GM20000 (cell line): ENCODE measurements at places on chromosomes 11 and 22.

DNA sequence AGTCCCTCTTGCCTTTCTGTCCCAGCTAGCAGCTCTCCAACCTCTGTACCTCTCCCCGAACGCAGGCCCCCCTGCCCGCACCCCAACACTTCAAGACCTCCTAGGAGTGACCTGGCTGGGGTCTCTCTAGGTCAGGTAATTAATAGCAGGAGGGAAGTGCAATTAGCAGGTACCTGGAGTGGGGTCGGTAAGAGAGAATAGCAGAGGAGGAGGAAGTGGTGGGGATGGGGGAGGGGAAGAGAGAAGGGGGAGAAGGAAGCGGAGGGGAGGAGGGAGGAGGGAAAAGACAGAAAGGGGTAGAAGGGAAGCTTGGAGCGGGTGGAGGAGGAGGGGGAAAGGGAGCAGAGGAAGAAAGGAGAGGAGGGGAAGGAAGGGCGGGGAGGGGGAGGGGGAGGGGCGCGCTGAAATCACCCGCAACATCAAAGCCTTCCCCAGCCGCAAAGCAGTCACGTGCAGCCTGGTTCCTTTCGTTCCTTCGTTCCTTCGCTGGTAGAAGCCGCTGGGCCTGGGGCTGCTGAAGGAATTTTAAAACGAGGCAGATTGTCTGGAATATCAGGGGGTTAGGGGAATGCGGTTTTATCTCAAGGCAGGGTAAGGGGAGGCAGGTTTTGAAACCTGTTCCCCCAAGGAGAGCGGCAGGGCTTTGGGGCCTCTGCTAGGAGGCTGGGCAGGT, 29.3 kb upstream of the TCF20 start:
- DNase-seq = peak; percentile 54

DNA sequence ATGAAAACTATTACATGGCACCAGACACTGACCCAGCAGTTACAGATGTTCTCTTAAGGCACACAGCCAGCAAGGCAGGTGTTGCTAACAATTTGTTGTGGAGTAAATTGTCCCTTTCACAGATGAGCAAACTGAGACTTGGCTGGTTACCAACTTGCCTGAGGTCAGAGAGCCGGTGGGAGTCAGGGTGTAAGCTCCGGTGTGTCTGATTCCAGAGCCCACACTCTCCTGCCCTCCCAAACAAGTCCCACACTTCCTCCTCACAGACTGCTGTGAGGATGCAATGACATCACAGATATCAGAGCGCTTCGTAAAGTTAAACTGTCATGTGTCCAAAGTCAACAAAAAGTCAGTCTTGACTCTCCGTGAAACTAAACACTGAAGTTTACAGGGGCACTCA, 12.5 kb downstream of the GDPD5 start:
- DNase-seq = no peak

- no peak for DNase-seq
Measured at GRCh38 chr11:120694726-120695125, 183.2 kb downstream of the GRIK4 start.

GRCh38 chr11:64862987-64863390, 15.4 kb downstream of the EHD1 start:
- DNase-seq = no peak

DNA sequence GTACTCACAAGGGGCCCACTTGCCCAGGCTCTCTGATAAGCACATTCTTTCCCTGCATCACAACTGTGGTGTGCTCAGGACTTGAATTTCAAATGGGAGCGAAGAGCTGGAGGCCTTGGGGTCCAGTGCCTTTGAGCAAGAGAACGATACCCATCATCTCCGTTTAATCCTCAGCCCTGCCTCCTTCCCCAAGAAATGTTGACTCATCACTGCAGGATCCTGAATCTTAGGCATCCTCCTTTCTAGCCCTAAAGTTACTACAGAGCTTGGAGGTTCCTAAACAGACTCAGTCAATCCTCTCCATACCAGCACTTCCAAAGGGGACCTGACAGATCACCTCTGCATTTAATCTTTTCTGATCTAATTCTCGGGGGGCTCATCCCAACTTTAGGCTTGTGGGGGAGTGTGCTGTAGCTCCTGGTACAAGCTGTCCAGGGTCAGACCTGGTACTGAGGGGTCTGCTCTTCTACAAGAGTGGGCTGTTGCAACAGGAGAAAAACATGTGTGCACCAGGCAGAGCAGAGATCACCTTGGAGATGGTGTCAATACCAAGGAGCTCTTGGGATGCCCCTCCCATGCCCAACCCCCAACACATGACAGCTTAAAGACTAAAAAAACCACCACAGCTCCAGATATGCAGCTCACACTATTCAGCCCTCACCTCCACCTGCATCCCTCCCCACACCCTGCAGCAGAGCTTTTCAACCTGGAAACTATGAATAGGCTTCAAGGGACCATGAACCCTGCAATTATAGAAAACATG, 3.9 kb upstream of the PRG2 start:
- DNase-seq = no peak

DNA sequence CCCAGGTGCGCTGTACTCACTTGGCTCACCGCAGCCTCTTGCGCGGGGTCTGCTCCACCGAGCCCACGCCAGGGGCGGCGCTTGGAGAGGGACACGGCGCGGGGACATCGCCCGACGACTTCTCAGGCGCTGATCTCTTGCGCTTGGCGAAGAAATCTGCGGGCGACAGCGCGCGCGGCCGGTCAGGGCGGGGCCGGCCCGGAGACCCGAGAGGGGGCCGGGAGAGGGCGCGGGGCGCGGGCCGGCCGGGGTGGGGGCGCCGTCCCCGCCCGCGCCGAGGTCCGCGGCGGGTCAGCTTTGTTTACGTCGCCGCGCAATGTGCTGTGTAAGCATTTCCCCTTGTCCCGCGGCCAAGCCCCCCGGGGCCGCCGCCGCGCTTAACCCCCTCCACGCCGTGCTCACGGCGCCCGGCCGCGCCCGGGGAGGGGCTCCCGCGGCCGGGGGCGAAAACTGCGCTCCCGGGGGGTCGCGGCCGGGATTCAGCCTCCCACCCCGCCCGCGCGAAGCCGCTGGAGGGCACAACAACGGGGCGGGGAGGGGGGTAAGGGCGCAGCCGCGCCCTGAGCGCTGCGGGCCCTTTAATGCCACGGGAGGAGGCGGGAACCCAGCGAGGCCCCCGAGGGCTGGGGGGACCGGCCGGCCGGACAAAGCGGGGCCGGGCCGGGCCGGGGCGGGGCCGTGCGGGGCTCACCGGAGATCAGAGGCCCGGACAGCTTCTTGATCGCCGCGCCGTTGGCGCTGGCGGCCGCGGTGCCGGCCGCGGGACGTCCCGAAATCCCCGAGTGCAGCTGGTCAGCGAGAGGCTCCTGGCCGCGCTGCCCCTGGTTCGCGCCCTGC, 1.4 kb downstream of the CDKN1C start:
- no peak for DNase-seq

GRCh38 chr11:16070573-16070972, 285.8 kb downstream of the SOX6 start:
- DNase-seq = no peak

GRCh38 chr11:2510626-2511402, 66.0 kb downstream of the KCNQ1 start:
- peak; percentile 7 for DNase-seq

DNA sequence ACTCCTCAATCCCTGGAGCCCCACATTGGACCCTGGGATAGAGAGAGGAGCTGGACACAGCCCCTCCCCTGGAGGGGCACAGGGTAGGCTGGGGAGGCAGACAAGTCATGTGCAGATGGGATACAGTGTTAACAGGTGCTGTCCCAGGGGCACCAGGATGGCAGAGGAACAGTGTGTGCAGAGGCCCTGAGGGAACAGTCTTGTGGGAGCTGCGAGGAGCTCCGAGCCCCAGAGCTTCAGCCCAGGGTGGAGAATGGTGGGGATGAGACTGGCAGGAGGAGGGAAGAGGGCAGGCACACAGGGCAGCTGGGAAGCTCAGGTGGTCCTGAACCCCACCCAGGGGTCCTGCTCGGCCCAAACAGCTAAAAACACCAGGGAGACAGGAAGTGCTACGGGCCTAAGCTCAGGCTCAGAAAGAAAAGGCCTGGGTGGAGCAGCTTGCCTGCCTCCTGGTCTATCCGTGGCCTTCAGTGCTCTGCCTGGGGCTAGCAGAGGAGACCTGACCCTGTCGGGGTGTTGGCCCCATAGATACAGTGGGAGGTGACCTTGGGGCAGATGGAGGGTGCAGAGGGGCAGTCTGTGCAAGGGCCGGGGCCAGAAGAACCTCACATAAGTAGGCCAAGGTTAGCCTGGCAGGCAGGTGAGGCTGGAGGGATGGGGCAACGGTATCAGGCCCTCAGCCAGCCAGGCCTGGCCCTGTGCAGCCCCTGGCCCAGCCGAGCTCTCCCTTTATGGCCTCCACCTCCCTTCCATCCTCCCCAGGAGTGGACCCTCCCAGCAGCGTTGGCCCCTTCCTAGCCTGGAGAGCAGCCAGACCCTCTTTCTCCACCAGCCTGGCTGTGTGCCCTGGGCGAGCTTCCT, 15.4 kb downstream of the CAPN5 start:
- DNase-seq = no peak

DNA sequence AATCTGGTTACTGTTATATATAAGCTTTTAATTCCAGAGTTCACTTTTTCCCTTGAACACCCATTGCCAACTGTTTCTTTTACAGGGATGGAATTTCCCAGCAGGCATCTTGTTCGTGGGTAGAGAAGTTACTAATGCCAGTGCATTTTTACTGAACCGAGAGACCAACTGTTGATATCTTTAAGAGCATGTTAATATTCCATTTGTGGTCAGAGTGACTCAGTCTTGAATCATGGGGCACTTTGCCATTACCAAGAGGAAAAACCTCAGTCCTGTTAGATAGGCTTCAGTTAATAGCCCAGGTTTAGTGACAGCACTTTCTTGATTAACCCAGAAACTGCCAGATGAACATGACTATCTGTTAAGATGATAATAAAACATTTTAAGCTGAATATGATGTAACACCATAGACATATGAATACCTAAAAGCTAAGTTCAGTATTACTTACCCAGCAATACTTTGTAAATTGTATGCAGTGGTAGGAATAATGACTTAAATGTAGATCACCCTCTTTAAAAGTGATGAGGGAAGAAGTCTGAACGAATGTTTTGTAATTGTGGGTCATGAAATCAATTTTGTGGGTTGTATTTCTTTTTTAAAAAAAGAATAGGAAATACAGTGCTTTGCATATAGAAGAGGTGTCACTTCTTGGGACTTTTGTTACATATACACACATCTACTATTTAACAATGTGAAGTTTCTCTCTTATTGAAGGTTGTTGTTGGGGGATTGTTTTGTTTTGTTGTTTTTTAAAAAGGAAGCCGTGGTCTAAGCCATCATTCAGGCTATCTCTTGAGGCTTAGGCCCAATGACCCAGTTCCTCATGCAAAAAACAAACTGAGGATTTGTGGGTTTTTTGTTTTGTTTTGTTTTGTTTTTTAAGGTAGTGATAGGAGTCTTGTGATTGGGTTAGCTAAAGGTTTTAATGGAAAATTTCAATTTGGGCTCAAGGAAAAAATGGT, 79.2 kb upstream of the GRIK4 start:
- DNase-seq = no peak

GRCh38 chr11:126165311-126165720, 46.1 kb downstream of the RPUSD4 start:
- DNase-seq = no peak

DNA sequence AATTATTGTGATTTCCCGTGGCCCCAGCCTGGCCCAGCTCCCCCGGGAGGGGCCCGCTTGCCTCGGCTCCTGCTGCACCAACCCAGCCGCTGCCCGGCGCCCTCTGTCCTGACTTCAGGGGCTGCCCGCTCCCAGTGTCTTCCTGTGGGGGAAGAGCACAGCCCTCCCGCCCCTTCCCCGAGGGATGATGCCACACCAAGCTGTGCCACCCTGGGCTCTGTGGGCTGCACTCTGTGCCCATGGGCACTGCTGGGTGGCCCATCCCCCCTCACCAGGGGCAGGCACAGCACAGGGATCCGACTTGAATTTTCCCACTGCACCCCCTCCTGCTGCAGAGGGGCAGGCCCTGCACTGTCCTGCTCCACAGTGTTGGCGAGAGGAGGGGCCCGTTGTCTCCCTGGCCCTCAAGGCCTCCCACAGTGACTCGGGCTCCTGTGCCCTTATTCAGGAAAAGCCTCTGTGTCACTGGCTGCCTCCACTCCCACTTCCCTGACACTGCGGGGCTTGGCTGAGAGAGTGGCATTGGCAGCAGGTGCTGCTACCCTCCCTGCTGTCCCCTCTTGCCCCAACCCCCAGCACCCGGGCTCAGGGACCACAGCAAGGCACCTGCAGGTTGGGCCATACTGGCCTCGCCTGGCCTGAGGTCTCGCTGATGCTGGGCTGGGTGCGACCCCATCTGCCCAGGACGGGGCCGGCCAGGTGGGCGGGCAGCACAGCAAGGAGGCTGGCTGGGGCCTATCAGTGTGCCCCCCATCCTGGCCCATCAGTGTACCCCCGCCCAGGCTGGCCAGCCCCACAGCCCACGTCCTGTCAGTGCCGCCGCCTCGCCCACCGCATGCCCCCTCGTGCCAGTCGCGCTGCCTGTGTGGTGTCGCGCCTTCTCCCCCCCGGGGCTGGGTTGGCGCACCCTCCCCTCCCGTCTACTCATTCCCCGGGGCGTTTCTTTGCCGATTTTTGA, 3.3 kb upstream of the ANKRD13D start:
- DNase-seq = no peak

- DNase-seq = no peak
Measured at GRCh38 chr11:110367571-110367970, 62.2 kb upstream of the FDX1 start.

GRCh38 chr11:77259641-77260040, 41.8 kb downstream of the GDPD4 start:
- no peak for DNase-seq

DNA sequence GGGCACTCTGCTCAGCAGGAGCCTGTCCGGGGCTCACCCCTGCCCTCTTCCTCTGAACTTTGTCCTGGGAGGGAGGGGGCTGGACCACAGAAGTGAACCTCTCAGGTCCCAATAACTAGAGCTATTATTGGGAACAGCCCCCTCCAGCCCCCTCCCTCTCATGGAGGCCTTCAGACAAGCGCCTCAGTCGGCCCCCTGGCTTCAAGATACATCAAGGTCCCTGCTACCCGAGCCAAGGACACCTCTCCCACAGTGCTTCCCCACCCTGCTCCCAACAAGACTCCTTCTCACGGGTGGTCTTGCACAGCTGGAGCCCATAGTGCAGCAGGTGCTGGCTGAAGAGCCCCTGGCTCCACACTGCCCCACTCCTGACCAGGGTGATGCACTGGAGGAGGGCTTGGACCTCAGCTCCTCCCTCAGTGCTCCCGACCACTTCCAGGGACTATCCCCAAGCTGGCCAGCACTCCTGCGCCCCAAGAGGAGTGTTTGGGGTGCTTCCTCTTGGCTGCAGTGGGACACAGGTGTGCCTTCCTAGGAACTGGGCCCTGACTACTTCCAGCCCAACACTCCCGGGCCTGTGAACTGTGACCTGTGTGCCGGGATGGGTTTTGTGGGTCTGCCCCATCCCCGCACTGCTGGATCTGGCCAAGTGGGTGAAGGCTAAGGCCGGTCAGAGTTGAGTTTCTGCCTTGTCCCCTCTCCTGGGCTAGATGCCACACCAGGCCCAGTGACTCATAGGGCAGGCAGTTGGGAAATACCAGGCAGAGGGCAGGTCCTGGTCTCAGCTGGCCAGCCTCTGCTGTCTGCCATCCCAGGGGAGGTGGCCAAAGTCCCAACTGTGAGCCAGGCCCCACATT, 2.2 kb downstream of the PNPLA2 start:
- DNase-seq = no peak
